Cardiac fibroblast (primary cell): ENCODE measurements at places on chromosomes 13 and 19.

DNA sequence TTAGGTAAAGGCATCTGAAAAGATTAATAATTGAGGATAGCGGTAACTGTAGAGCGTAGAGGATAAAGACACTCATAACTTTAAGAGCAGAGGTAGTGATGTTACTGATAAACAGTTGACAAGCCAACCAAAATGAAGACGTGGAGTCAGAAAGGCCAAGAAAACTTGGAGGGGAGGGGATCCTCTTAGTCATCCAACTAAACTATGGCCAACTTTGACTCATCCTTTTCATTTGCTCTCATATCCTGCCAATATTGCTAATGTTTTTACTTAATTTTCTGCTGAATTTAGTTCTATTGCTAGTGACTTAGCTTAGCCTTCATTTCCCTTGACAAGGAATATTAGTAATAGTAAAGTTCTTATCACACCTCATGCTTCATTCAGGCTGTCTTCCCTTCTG, 13.4 kb downstream of the ITGBL1 start:
- no peak for DNase-seq

GRCh38 chr19:17202249-17202648, 12.9 kb upstream of the USE1 start:
- no peak for DNase-seq

GRCh38 chr13:110001670-110002275, 215.4 kb upstream of the IRS2 start:
- DNase-seq: peak; percentile 86

GRCh38 chr13:33707449-33707848, 110.5 kb upstream of the RFC3 start:
- DNase-seq: no peak

DNA sequence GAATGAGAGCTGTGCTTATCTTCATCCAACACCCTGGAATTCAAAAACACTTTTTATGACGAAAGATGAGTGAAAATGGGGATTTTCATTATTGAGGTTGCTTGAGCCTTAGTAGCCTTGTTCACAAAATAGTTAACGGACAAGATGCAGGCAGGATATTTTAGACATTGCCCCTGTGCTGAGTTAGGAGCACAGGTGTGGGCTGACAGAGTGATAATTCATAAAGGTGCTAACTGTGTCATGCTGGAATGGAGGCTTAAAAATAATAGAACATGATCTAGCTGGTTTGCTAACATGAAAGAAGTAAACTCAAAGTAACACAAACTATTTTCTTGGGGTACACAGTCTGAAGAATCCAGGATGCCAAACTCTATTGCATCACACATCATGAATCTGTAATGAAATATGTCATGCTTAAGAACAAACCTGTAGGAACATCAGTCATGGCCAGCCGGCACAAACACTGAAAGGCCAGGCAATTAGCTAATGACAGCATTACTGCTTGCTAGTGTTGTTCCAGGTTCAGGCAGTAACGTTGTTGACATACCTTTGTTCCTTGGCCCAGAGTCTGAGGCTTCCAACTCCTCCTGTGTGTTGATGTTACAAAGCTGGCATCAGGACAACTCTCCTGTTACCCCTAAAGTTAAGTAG, 55.3 kb downstream of the FRY start:
- DNase-seq: peak; percentile 4

DNA sequence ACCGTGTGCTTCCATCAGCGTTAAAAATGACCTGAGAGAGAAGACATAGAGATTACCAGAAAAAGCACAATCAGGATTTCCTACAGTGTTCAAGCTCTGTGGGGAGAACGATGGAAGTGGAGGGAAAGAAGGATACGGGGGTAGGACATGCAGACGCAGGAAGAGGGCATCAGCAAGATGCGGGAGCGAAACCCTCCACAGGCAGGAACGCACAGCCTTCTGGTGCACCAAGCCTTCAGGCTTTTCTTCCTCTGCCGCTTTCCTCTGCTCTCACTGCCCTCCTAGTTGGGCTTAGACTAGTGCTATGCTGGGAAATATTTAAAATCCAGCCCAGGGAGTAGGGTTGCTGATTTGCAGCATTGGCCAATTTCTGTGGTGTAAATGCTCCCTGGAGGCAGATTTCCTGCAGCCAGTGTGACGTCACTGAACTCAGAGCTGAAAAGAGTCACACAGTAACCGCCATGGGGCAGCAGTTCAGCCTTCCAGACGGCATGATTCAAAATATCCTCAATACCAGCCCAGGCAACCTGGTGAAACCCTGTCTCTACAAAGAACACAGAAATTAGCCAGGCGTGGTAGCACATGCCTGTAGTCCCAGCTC, 205.1 kb upstream of the SOX1 start:
- no peak for DNase-seq

- DNase-seq: no peak
Observed at GRCh38 chr13:27106144-27106543, 65.5 kb downstream of the USP12 start.

DNA sequence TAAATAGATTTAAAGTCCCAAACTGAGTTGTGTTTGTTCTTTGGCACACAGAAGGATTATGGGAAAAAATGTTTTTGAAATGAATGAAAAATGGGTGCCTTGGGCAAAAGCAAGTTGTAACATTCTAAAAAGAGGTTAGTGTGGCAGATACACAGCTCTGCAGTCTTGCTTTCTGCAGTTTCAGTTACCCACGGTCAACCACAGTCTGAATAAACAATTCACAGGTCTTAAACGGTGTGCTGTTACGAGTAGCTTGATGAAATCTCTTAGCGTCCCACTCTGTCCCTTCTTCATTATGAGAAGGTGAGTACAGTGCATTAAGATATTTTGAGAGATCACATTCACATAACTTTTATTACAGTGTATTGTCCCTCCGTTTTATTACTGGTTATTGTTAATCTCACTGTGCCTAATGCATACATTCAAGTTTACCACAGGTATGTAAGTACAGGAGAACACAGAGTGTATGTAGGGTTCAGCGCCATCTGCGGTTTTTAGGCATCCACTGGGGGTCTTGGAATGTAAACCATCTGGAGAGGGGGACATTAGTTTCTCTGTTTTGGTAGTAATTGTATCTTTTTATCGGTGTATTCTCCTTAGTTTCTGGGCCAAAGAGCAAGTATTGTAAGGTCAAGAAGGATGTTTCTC, 8.1 kb downstream of the FARP1 start:
- DNase-seq: no peak

DNA sequence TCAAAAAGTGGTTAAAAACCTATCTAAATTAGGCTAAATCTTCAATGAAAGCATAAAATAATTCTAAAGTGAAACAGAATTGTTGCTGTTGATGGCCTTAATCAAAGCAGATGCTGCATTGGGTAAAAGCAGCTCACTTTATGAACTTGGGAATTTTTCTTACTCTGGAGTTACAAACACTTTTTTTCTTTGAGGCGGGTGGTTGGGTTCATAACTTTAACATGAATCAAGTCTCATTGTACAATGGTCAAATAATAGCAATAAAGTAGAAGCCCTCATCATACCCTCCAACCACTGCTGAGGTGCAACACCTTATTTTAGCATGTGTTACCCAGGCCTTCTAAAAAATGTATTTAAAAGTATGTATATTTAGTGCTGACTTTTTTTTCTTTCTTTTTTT, 29.1 kb downstream of the NUP58 start:
- DNase-seq: peak; percentile 10

- no peak for DNase-seq
Observed at GRCh38 chr13:111492341-111492950, 172.0 kb downstream of the TEX29 start.

DNA sequence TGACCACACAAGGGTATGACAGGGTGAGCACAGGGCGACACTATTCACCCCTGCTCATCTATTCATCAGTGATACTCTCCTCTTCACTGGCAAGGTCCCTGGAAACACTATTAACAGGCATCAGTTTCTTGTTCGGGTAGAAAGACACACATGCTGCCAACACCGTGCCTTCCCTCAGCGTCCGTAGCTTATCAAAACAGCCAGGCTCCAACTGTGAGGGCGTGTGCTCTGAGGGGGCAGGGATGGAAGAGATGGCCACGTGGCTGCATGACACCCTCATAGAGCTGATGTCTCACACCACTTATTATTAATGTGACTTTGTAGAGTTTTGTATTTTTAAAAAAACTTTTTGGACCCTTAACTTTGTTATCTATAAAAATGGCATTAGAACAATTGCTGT, 160.3 kb downstream of the ITGBL1 start:
- no peak for DNase-seq

GRCh38 chr19:1481224-1481892, 2.3 kb upstream of the C19orf25 start:
- no peak for DNase-seq

DNA sequence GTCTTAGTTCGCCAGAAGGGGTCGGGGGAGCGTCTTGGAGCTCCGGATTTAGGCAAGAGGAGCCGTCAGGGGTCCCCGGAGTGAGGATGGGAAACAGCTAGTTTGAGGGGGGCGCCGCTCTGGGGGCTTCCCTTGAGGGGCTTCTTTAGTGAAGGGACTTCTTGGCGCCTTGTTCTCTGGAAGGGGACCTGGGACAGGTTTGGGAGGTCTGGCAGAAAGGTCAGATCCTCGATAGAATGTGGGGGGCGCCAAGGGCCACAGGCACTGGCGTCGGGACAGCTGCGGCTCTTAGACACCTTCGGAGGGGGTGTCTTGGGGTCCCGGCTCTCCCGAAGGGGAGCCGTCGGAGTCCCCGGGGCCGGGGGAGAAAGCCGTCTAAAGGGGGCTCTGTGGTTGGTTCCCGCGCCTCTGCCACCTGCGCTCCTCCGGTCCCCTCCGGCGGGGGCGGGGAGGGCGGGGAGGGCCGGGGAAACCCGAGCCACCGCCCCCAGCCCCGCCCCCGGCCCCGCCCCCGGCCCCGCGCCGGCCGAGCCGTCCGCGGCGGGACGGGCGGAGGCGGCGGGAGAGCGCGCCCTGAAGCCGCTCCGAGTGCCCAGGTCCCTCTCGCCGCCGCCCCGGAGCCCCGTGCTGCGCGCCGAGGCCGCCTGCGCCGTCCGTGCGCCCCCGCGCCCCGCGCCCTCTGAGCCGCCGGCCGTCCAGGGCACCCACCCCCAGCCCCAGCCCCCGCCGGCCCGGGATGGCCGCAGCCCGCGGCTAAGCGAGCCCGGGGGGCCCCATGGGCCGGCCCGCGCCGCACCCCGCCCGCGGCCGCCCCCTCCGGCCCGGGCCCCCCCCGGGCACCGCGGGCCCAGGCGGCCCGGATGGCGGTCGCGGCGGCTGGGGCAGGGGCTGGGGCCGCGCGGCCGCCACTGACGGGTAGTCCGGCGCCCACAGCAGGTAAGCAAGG, at the start of gene NRTN:
Gene NRTN, plus strand, starts transcription at position 552 of the 946 bp plus-strand sequence. CDS start 19,099 bp downstream, outside the sequence.
- DNase-seq: no peak

DNA sequence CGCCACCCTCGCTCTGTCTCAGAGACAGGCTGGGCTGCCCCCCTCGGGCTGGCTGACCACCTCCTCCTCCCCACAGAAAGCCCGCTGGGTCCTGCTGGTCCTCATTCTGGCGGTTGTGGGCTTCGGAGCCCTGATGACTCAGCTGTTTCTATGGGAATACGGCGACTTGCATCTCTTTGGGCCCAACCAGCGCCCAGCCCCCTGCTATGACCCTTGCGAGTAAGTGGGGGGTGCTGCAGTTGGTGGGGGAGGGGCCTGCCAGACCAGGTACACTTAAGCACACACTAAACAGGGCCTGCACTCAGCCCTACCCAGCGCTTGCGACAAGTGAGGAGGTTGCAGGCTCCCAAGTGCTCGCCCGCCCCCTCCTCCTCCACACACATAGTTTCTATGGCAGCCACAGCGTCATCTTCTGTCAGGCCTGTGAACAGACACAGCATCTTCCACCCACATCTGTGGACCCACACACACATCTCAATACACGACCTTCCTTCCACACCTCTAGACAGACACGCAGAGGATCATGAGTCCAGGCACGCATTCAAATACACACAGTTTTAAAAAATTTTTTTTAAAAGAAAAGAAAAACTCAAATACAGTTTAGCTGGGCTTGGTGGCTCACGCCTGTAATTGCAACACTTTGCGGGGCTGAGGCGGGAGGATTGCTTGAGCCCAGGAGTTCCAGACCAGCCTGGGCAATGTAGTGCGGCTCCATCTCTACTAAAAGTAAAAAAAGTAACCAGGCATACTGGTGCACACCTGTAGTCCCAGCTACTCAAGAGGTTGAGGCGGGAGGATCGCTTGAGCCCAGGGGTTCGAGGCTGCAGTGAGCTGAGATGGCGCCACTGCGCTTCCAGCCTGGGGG, 18.4 kb downstream of the PLD3 start:
- no peak for DNase-seq

DNA sequence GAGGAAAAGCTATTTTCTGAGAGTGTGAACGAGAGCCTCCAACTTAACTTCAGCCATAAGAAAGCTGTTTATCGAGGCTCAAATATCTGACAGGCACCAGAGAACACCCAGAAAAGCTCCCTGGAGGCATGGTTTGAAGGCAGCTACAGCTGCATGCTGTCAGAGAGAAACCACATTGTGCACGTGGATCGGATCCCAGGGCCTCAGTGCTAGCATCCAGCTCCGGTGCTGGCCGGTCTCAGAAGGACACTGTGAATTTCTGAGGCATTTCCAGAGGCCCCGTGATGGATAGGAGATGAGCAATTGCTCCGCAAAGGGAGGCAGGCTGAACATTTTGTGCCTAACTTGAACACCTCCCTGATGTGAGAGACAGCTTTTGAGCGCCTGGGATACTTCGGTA, 315.7 kb downstream of the FGF9 start:
- peak; percentile 9 for DNase-seq

- no peak for DNase-seq
Observed at GRCh38 chr19:53844849-53845246, 20.7 kb upstream of the NLRP12 start.

- peak; percentile 3 for DNase-seq
Observed at GRCh38 chr19:16002406-16003384, 53.9 kb downstream of the OR10H4 start.

DNA sequence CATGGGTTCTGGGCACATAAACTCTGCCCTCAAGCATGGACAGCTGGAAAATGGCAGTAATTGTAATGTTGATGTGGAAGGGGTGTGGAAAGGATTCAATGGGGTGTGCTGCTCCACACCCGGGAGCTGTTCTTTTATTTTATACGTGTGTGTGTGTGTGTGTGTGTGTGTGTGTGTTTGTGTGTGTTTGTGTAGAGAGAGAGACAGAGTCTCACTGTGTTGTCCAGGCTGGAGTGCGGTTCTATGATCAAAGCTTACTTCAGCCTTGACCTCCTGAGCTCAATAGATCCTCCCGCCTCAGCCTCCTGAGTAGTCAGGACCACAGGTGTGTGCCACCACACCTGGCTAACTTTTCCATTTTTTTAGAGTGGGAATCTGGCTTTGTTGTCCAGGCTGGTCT, 2.8 kb downstream of the MRPS12 start:
- no peak for DNase-seq

GRCh38 chr19:49338691-49339300, 3.6 kb downstream of the CD37 start:
- peak; percentile 50 for DNase-seq

DNA sequence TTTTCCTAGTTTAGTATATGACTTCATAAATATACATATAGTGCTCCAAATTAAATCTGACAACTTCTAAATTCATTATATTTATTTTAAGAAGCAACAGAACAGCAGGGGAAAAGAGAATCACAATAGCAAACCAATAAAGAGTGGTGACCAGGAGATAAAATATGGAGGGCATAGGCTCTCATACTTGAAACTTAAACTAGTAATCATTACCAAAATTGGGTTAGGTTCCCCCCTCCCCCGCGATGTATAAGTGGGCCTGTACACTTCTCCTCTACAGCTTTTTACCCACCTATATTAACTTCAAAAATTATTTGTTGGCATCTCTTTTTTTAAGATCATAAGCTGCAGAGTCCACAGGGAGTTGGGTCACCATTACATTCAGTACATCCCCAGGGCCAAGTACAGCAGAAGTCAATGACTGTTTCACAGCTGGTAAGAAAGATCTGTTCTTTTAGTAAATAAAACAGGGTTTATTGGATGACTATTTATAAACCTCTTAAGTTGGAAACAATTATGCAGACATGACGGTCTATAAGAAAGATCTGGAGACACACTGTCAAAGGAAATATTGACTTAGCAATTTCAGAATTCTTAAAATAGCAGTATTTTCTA, 29.4 kb downstream of the KLF12 start:
- DNase-seq: no peak
